ENCODE measurements at places on chromosomes 7 and 10.

GRCh38 chr7:124781418-124781817, 15.8 kb upstream of the GPR37 start:
- DNase-seq: no peak

- no peak for DNase-seq
Observed at GRCh38 chr10:133465191-133465949, 11.6 kb downstream of the SCART1 start.

DNA sequence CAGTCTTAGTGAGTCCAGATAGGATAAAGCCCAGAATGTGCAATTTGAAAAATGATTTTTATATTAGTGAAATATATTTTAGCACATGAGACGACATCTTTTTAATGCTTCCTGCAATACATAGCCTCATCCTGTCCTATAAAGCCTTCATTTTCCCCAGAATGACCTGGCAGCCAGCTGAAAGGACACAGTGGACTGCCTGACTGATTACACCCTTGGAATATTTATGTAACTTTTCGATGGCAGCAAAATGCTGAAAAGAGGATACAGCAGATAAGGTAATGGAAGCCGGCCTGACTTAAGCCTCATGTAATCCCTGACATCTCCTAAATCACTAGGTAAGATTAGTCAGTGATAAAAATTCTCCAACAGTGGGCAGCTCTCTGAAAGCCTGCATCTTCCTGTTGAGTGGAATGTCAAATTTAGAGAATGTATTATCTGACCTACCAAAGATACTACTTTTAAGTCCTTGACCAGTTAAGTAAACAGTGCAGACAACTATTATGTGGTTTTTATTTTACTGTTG, 210.7 kb upstream of the STEAP1 start:
- no peak for DNase-seq

GRCh38 chr7:123666492-123666891, 10.8 kb downstream of the LMOD2 start:
- no peak for DNase-seq

- DNase-seq: no peak
Observed at GRCh38 chr10:381346-381745, 246.1 kb downstream of the ZMYND11 start.

GRCh38 chr7:36171503-36171902, 18.4 kb downstream of the EEPD1 start:
- DNase-seq: no peak

DNA sequence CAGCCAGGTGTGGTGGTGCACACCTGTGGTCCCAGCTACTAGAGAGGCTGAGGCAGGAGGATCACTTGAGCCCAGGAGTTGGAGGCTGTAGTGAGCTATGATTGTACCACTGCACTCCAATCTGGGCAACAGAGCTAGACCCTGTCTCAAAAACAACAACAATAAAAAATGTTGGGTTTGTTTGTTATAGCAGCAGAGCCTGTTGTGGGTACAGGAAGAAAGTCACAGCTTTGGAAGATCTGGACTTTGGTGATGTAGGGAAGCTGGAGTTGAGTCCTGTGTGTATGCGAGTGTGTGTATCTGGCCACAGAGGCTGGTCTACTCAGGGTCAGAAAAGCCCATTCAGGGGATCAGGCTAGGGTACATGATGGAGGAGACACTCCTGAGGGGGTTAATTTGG, 3.9 kb downstream of the GRID2IP start:
- DNase-seq: no peak

DNA sequence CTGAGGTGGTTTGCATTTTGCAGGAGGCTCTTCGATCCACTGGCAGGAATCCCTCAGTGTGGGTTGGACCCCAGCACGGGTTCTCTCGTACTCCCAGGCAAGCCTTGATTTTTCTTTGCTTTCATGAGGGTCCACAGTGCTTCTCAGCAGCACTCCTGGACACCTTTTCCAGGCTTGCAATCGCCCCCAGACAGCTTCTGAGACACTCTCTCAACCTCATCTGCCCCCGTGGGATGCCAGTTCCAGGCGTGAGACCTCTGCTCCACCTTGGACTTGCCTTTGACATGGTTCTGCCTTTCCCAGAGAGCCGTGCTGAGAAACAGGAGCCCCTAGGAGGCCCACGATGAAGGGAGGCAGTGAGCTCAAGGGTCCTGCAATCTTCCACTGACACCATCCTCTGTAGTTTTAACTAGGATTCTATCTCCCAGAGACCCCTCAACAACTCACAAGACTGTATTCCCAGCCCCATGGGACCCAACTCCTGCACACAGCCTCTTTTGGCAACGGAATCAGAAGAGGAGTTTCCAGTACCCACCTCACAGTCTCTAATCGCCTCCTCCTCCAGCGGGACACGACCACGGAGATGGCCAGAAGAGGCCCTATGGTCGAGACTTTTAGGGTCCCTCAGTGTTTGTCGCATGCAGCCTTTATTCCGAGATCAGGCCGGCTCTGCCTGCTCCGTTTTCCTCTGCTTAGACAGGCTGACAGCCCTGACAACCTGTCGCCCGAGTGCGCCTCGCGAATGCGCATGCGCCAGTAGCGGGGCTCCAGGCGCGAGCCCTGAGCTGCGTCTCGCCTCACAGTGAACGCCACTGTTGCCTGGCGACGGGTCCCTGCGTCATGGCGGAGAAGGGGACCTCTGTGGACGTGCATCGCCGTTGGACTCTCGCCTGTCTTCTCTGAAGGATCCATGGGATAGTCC, 26.0 kb upstream of the ZNF273 start:
- peak; percentile 16 for DNase-seq

DNA sequence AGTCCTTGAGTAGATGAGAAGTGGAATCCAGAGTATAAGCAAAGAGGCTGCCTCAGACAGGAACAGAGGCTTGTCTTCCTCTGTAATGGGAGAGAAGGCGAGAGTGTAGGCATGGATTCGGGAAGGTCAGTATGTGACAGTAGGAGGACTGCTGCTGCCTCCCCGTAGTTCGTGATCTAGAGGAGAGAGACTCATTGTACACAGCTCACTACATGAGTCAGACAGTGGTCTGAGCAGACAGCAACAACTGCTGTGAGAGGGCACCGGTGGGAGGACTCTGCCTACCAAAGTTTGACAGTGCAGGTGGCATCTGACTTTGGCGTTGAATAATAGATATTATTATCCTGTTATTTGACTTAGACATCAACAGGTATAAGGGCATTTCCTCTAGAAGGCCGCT, 319.4 kb downstream of the NRG3 start:
- DNase-seq: no peak

GRCh38 chr7:78852951-78853350, 600.5 kb downstream of the MAGI2 start:
- DNase-seq: peak; percentile 11

DNA sequence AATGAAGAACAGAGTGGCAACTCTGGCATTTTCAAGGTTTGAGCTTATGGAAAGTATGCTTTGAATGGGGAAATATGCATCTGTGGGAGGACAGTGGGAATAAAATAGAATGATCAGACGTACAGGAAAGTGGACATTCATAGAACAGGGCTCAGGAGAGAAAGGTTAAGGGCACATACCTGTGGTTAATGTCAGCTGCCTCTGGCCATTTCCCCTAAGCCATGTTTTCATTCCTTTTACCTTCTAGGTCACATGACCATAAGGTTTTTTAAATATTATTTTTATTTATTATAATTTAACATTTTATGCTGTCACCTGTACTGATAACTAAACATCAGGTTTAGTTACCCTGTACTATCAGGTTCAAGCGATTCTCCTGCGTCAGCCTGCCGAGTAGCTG, 52.8 kb downstream of the LRRC4 start:
- peak; percentile 20 for DNase-seq

DNA sequence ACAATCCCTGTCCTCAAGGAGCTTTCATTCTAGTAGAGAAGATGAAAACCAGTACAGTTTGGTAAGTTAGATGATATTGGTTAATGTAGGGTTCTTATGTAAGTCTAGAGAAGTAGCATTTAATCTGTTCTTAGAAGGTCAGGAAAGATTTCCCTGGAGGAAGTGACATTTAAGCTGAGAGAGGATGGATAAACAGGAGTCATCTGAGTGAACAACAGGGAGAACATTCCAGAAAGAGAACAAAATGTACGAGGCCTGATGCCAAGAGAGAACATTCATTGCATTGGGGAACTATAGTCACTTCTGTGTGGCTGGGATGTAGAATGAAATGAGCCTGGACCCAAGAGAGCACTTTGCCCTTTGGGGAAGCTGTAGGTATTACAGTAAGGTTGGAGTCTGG, 88.0 kb downstream of the CFTR start:
- no peak for DNase-seq
